Activated naive CD8-positive, alpha-beta T cell treated with anti-CD3 and anti-CD28 coated beads, Interleukin-2, amount 50 U/mL, for 24 hours (primary cell): ENCODE measurements at places on chromosomes 2 and 18.

DNA sequence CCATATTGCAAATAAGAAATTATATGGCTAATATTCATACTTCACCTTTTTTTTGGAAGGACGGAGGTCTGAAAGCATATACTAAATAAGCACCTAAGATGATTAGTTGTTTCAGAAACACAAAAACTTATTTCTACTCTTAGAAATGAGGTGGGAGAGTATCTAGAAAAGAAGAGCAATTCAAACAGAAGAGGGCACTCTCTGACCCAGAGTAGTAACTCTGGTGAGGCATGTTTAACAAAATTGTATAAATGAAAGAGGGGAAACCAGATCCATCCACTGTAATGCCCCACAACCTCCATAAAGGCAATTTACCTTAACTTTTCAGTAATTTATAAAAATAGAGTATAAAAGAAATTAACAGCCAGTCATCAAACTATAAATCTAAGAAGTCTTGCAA lies 669.6 kb upstream of the VRK2 start:
- DNase-seq: no peak

DNA sequence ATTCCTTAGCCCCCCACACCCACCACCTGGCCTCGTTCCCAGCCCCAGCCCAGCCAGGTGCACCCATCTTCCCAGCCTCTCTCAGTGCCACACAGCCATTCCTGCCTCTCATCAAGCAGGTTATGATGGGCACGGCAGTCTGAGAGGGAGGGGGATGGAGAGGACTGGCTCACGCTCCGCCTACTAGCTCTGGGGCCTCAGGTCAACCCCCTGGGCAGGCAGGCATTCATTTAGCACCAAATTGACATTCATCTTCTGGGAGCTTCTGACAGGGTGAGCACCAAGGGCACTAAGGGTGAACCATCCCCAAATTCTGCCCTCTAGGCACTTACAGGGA lies 66.2 kb upstream of the FOSL2 start:
- no peak for DNase-seq

DNA sequence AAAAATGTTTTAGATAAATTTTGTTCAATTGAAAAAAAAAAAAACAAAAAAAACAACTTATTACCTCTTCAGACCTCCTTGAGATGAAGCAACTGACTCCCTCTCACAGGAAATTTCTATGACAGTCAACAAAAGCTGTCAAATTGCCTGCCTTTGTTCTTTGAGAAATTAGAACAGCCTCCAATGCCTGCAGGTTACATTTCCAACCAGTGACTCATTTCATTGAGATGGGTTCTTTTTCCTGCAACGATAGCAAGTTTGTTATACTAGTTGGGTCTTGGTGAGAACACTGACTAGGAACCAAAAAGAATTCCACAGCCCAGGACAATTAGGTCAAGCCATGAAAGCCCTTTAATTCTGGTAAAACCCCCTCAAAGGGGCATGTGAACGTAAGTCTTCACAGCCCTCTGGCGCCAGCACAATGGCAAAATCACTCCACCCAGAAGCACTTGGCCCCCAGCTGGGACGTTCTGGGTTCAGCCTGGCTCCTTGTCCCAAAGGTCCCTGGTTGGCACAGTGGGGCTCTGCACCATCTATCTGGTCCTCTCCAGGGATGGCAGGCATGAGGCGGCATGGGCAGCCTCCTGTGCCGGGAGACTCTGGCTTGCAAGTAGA lies 87.0 kb downstream of the SPP2 start:
- DNase-seq: no peak

GRCh38 chr18:28359176-28359575 lies 182.2 kb upstream of the CDH2 start:
- DNase-seq: no peak

- DNase-seq: no peak
These were observed 87.0 kb upstream of the ITGA6 start for GRCh38 chr2:172340394-172340793.
